ENCODE measurements at places on chromosomes 3 and 15. TPM values are rescaled to one million over a fixed set of nuclear protein-coding genes. Genes with fewer than 3 reads are reported as not detected.

GRCh38 chr3:30826531-30826942 is 67.9 kb downstream of the GADL1 start:
- no peak for DNase-seq
- no peak overlapping the region for H3K27ac ChIP-seq
- no peak overlapping the region for H3K4me3 ChIP-seq
- no peaks in the 10 kb centered on the region for H3K27me3 ChIP-seq
- no peaks in the 10 kb centered on the region for H3K4me1 ChIP-seq

The GMPPB gene
- 24.1 TPM for total RNA-seq

DNA sequence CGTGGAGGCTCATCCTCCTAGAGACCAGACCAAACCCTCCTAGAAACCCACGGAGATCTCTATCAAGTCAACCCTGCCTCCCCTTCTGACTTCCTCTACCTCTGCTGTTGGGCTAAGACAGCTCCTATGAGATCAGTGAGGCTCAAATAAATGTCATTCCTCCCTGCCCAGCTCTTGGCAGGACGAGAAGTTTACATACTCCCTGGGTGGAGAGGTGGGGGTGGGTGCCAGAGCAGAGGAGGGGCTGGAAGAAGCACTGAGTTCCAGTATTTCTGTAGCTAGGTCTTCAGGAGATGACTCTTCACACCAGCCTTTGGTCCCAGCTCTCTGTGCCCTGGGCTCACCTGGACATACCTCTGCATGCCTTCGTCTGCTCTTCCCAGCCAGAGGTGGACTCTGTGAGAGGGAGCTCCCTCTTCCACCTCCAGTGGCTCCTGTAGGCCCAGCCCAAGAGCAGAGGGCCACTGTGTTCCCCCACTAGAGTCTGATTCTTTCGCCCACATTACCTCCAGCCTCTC is 42.4 kb upstream of the TLE3 start:
- H3K27me3 ChIP-seq, result peaks cover 9% of the 10 kb centered on the region
- no peak overlapping the region for H3K4me3 ChIP-seq
- H3K4me1 ChIP-seq, result no peaks in the 10 kb centered on the region
- no peak overlapping the region for H3K27ac ChIP-seq

DNA sequence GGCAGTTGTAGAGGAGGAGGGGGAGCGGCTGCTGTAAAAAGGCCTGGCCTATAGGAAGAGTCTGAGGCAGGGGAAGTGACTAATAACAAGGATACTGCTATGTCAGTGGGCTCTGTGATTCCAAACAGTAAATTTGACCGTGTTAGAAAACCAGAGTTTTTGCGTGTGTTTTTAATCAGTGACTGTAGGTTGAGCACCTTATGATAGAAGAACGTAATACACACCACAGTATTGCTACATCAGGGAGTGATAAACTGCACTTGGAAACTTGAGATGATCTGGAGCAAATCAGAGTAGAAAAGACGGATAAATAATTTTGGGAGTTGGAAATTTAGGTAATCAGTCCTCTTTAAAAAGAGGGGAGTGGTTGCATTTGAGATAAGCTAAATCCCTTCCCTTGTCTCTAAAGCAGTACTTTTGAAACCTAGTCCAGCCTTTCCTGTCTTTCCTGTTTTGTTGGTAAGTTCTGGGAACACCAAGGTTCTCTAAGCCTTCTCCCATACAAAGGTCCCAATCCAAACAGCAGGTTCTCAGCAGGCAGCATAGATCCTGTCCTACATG is 130.5 kb upstream of the NR2E3 start:
- H3K36me3 ChIP-seq, result no peaks in the 10 kb centered on the region
- H3K4me3 ChIP-seq, result no peak overlapping the region
- H3K27ac ChIP-seq, result no peak overlapping the region
- no peaks in the 10 kb centered on the region for H3K27me3 ChIP-seq
- no peak for DNase-seq

- DNase-seq, result no peak
- no peak overlapping the region for H3K27ac ChIP-seq
- no peak overlapping the region for H3K4me3 ChIP-seq
- H3K36me3 ChIP-seq, result no peaks in the 10 kb centered on the region
- H3K4me1 ChIP-seq, result no peaks in the 10 kb centered on the region
Measured at GRCh38 chr3:43759297-43759782, 68.6 kb downstream of the ABHD5 start.

DNA sequence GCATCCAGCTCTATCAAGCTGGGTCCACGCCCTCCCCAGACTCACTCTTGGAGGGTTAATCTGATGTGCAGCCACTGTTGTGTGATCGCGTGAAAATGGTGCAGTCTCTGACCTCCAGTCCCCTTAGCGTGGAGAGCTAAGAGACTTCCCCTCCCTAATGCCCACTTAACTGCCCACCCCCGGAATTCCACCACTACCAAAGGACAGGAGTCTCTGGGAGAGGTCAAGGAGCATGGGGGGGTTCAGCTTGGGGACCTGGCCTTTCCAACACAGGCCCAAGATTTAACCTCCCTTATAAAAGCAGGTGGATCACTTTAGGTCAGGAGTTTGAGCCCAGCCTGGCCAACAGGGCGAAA is 48.8 kb downstream of the CCDC12 start:
- no peak overlapping the region for H3K4me3 ChIP-seq
- H3K27ac ChIP-seq, result no peak overlapping the region
- H3K4me1 ChIP-seq, result peaks cover 22% of the 10 kb centered on the region
- peaks cover 22% of the 10 kb centered on the region for H3K36me3 ChIP-seq
- H3K27me3 ChIP-seq, result no peaks in the 10 kb centered on the region

DNA sequence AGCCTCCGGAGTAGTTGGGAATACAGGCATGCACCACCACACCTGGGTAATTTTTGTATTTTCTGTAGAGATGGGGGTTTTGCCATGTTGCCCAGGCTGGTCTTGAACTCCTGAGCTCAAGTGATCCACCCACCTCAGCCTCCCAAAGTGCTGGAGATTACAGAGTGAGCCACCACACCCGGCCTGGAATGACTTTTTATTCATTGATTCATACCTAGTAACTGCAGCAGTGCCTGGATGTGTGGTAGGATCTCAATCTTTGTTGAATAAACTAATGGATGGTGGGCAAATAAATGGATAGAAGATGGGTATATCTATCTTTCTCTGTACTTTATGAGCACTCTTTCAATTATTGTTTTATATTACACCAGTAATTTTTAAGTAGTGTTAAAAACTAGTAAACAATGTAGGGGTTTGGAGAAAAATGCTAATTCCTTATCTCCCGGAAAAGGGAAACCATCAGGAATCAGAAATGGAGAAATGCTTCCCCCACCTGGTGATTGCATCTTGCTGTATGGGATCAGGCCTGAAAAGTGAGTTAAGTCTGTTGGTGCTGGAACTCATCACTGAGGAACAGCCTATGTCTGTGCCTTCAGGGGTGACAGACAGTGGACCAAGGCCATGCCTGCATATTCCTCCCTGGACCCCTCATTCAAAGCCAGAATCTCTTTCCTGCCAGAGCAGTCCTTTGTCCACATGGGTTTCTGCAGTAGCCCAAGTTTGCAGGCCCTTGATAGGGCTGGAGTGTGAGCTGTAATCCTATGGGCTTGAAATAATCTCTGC is 161.0 kb upstream of the CTDSPL start:
- no peak overlapping the region for H3K27ac ChIP-seq
- H3K36me3 ChIP-seq, result no peaks in the 10 kb centered on the region
- no peak for DNase-seq
- H3K4me1 ChIP-seq, result no peaks in the 10 kb centered on the region
- H3K27me3 ChIP-seq, result peaks cover 45% of the 10 kb centered on the region

The CADM2 gene
- not detected for total RNA-seq

GRCh38 chr15:87031540-87032230 is 952.0 kb downstream of the AGBL1 start:
- H3K4me3 ChIP-seq, result no peak overlapping the region
- no peaks in the 10 kb centered on the region for H3K27me3 ChIP-seq
- H3K27ac ChIP-seq, result no peak overlapping the region
- H3K36me3 ChIP-seq, result no peaks in the 10 kb centered on the region
- no peaks in the 10 kb centered on the region for H3K4me1 ChIP-seq
- DNase-seq, result no peak

DNA sequence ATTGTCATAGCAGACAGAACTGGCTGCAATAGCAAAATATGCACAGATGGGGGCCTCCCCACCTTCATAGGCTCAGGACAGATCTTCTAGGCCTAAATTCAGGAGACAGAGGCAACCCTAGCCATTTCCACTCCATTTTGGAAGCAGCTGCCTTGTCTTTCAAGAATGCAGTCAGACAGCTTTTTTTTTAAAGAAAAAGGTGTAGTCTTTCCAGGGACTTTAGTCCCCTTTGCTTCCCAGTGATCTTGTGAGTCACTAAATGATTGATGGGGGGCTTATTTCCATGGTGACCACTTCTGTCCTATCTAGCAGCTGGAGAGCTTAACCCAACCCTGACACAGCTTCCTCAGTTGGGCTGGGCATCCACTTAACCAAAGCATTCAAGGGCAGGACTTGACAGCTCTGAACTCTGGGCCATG is 165.9 kb downstream of the TPRG1 start:
- no peaks in the 10 kb centered on the region for H3K27me3 ChIP-seq
- DNase-seq, result no peak

DNA sequence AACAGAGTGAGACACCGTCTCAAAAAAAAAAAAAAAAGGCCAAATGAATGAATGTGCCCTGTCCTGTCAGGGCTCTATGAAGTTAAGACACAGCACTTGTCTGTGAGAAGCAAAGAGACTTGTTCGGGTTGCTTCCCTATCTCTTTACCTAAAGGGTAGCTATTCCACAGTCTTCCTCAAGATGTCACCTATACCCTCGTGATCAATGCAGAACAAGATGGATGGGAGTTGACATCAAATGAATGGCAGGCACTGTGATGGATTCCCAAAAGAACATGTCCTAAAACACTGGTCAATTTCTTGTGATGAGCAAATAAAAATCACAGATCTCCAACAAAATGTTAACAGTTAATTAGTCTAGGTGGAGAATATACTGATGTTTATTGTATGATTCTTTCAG is 9.5 kb downstream of the TADA3 start:
- H3K4me1 ChIP-seq, result no peaks in the 10 kb centered on the region
- no peak for DNase-seq
- no peak overlapping the region for H3K4me3 ChIP-seq
- no peaks in the 10 kb centered on the region for H3K27me3 ChIP-seq

- no peak overlapping the region for H3K4me3 ChIP-seq
- no peak for DNase-seq
- no peak overlapping the region for H3K27ac ChIP-seq
- no peaks in the 10 kb centered on the region for H3K4me1 ChIP-seq
Measured at GRCh38 chr3:139173372-139174108, 128.8 kb upstream of the PRR23C start.

GRCh38 chr15:60571008-60571420 is 92.1 kb upstream of the ICE2 start:
- no peak for DNase-seq
- peaks cover 74% of the 10 kb centered on the region for H3K27me3 ChIP-seq
- H3K36me3 ChIP-seq, result no peaks in the 10 kb centered on the region
- no peak overlapping the region for H3K4me3 ChIP-seq
- H3K27ac ChIP-seq, result no peak overlapping the region
- no peaks in the 10 kb centered on the region for H3K4me1 ChIP-seq

The AHSG gene
- 1.6 TPM for total RNA-seq

The CCDC66 gene
- 16.9 TPM for total RNA-seq

- H3K36me3 ChIP-seq, result no peaks in the 10 kb centered on the region
- H3K4me1 ChIP-seq, result no peaks in the 10 kb centered on the region
- no peak for DNase-seq
- H3K27me3 ChIP-seq, result peaks cover 57% of the 10 kb centered on the region
- no peak within 1 kb of the TSS for H3K4me3 ChIP-seq
Measured at GRCh38 chr3:130516645-130517512, at the start of gene COL6A6. Gene COL6A6 (plus strand): TSS chr3:130517177. CDS start chr3:130560365, 43,188 bp downstream.

The HRH1 gene
- total RNA-seq, result 7.0 TPM

The ARNT2 gene
- 3.0 TPM for total RNA-seq

- no peaks in the 10 kb centered on the region for H3K36me3 ChIP-seq
- H3K4me3 ChIP-seq, result no peak overlapping the region
- H3K27ac ChIP-seq, result no peak overlapping the region
- no peaks in the 10 kb centered on the region for H3K4me1 ChIP-seq
Measured at GRCh38 chr3:106337116-106337515, 468.3 kb upstream of the CBLB start.

DNA sequence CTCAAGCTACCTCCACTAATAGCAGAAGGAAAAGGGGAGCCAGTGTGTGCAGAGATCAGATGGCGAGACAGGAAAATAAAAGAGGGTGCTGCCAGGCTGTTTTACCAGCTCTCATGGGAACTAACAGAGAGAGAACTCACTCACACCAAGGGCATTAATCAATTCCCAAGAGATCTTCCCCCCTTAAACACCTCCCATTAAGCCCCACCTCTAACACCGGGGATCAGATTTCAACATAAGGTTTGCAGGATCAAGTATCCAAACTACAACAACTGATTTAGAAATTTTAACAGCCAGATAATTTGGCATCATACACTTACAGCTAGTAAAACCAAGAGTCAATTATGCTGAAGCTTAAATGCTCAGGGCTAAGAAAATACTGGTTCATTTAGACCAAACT is 18.9 kb downstream of the CD200 start:
- H3K4me1 ChIP-seq, result no peaks in the 10 kb centered on the region
- H3K36me3 ChIP-seq, result no peaks in the 10 kb centered on the region
- no peaks in the 10 kb centered on the region for H3K27me3 ChIP-seq
- H3K4me3 ChIP-seq, result no peak overlapping the region

DNA sequence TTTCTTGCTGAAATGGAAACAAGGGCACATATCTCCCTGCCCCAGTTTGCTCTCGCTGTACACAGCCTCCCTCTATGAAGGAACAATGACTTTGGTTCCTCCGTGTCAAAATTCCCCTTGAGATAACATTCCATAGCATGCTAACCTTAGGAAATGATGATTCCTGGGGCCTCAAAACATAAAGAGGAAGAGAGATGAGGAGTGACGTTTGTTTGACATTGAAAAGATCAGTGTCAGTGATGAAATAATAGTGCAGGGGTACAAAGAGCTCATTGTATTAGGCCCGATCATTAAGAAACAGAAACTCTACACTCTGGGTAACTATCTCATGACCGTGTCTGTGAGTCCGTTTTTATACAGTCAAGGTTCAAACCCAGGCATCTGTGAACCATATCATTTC is 55.2 kb downstream of the ARNT2 start:
- DNase-seq, result no peak
- no peak overlapping the region for H3K27ac ChIP-seq
- no peak overlapping the region for H3K4me3 ChIP-seq
- peaks cover 8% of the 10 kb centered on the region for H3K4me1 ChIP-seq

The IQCH gene
- 4.6 TPM for total RNA-seq

The PLAAT1 gene
- not detected for total RNA-seq

DNA sequence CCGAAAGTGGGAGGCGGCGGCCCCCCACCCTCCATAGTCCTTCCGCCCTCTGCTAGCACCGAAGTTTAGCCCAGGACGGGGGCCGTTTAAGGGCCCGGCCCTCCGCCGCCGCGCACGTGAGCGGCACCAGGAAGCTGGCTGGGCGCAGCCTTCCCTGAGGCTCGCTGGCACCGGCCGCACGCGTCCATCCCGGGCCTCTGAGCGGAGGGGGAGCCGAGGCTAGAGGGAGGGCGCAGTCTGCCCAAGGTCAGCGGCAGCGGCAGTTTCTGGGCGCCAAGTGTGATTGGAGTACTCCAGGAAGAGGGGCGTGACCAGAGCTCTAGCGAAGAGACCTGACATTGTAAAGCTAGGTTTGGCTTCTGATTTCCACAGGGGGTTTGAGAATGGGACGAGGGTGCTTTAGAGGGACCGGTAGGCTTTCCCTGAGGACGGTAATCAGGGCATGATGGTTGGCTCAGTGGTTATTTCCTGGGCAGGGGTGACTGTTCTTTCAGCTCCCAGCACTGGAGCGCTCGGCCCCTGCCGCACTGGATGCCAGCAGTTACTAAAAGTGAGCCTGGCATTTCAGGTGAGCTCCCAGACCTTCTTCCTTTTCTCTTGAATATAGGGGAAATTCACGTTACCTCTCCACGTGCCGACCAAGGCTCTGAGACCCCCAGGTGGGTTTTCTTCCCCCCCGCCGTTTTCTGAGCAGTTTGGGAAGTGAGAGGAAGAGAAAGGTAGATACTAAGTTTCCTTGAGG is 853 bp downstream of the TEX264 start:
- H3K4me1 ChIP-seq, result peaks cover 51% of the 10 kb centered on the region
- H3K27me3 ChIP-seq, result no peaks in the 10 kb centered on the region
- H3K27ac ChIP-seq, result peak overlapping the region; percentile 99
- peak; percentile 27 for DNase-seq
